Muscle of back (tissue), 13 donors: ENCODE measurements at places on chromosomes 12 and 14.

DNA sequence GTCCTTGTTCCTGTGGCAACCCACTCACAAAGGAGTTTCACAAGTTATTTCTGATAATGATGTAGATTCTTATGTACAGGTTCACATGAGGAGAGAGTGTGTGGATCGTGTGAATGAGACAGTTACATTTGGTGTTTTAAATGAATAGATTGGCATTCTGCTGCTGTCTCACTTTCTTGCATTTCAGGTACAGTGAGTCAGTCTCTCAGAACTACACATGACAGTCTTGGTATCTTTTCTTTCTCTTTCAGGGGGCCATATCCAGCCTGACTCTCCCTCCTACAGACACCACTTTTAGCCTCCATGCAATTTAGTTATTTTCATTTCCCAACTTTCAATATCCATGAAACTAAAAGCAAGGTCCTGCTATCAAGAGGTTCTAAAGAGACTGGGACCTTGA lies 19.9 kb upstream of the TMTC2 start:
- no peak for DNase-seq

- no peak for DNase-seq
Observed at GRCh38 chr14:51873221-51873893, 12.9 kb downstream of the GNG2 start.

DNA sequence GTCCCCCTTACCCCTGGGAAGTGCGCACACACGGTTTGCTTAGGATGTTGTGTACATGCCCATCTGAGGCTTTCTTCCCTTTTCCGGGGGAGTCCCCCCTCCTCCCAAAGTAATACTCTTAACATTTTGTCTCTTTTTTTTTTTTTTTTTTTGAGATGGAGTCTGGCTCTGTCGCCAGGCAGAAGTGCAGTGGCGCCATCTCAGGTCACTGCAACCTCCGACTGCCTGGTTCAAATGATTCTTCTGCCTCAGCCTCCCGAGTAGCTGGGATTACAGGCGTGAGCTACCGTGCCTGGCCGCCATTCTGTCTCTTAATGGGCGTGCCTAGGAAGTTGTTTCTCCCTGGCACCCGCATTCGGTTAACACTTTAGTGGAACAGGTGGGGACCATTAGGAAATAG lies 4.5 kb upstream of the GMFB start:
- no peak for DNase-seq

DNA sequence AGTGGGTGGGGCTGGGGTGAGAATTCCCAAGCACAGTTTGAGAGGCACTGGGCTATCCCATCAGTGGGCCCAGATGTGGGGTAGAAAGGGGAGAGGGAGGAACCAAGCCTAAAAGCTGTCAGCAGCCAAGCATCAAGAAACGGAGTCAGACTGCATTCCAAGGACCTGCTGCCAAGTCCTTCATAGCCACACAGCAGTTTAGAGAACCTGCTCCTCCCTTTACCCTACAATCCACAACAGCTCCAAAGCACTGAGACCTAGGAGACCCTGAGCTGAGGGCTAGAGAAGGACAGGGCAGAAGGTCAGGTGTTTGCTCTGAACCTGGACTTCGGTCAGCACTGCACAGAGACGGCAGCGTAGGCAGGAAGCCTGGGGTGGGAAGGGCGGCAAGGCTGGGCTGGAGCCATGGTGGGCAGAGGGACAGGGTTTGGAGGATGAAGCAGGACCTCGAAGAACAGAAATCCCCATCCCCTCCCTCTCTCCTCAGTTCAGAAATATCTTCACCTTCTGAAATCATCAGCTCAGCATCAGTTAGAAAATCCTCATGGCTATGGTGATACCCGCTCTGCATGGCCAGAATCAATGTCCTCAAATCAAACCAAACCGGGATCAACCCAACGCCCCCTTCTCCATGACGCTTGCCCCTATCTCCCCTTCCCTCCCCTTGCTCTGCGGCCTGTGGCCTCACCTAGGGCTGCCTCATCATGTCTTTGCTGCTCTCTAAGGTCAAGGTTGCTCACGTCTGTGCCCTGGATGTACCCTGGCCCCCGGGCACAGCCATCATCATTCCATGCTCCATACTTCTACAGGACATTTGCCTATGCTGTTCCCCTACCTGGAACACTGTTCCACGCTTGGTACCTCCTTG lies 12.9 kb upstream of the SERPINA4 start:
- no peak for DNase-seq

GRCh38 chr12:66127650-66128049 lies 2.9 kb downstream of the LLPH start:
- DNase-seq, result no peak

- no peak for DNase-seq
Observed at GRCh38 chr12:107832441-107832840, 57.9 kb downstream of the ASCL4 start.

DNA sequence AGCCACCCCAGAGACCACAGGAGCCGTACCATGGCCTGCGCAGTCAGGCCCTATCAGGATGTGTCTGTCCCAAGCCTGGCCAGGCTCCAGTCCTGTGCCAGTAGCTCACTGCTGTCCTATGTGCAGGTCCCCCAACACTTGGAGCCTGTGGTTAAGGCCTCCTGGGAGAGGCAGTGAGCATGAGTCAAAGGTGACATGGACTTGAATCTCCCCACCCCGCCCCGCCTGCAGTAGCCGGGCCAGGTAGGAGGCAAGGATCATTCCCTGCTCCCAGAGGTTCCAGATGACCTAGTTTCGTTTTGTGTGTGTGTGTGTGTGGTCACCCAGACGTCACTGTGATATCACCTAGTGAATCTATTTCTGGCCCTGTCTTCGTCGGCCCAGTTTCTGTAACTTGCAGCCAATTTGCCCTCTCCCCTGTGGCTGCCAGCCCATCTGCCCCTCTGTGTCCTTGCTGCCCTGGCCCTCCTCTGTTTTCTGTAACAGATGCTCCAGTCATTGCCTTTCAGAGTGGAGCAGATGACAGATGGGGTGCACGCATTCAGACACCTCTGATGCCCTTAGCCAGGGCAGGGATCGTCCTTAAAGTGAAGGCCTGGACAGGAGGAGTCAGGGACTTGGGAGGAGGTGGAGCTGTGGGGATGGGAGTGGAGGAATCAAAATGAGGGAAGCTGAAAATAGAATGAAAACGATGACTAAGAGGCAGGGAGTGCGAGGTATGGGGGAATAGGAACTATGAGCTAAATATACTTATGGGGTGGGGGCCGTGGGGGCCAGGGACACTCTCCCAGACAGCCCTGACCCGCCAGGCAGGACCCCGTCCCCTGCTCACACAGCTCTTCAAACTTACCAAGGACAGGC lies 37.4 kb downstream of the SLC6A12 start:
- DNase-seq, result peak; percentile 25

DNA sequence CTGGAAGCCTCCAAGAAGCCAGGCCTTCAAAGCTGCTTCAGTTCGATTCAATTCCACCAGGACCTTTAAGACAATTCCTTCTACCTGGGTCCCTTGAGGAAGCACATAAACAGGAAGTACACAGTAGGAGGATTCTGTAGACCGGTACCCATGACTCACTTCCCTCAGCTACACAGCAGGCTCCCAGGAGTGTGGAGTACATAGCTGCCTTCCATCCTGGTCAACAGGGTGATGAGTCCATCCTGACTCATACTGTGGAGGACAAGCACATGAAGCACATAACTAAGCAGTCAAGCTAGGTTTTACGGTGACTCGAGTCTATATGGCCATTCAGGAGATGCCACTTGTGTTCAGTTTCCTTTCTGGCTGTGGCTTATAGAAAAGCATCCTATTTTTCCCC lies 197.6 kb upstream of the RBM19 start:
- no peak for DNase-seq

- DNase-seq, result no peak
Observed at GRCh38 chr12:118337194-118337838, 35.4 kb downstream of the TAOK3 start.

DNA sequence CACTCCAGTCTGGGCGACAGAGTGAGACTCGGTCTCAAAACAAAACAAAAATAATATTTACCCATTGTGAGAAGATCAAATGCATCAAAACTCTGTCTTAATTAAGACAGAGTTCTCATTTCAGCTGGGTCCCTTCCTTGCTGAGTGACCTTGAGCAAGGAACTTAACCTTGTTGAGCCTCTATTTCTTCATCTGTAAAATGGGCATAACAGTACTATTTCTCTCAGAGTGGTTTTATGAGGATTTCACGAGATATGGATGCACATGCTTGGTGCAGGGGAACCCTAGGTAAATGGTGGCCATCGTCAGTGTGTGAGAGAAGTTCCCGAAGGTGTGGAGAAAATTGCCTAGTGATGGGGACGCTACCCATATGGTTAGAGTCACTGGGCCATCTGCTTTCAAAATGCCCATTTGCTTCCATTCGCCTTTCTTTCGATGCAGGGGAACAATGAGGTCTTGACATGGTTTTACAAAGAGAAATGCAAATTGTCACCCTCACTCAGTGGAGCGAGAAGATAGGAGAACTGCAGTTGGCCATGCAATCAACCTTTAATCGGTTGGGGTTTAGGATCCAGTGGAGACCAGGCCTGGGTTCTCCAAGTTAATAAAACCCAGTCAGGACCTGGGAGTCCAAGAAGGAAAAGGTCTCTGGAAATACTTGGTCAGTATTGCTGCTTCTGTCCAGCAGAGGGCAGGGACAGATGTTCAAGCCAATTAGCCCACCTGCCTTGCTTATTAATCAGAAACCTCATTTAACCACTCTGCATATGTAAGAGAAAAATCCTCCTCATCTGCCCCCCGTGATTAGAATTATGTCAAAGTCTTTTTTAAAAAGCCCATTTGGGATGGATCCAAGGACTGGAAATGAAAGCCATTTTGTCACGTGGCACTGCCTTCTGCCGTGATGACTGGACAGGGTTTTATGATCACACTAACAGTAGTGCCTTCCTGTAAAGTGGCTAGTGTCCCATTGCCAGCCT lies 37.2 kb downstream of the CFAP251 start:
- no peak for DNase-seq

DNA sequence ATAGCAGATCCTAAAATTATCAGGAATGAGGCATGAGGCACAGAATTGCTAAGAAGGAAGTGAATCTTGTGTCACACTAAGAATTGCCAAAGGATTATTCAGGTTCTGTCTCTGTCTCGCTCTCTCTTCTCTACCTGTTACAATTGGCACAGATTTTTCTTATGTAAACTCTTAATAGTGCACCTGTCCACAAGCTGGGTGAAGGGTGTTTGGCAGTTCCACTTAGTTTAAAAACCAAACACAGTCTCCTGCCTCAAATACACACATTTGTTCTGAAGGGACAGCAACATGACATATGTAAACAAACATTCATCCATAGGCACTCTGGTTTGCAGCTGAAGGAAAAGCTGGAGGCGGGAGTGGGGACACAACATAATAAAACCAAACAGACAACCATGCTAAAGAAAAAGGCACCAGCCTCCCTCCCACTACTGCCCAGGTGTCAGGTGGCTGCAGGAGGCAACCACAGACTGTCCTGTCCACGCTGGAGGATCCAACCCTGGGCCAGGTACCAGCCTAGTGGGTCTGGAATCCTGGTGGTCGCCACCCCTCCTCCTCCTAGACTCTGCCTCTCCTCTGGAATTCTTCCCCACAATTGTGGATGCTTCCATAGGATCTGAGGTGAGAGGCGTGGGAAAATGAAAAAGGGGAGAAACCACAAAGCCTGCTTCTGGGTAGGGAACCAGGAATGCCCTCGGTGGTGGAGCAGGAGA lies 81.2 kb downstream of the TMEM260 start:
- no peak for DNase-seq

DNA sequence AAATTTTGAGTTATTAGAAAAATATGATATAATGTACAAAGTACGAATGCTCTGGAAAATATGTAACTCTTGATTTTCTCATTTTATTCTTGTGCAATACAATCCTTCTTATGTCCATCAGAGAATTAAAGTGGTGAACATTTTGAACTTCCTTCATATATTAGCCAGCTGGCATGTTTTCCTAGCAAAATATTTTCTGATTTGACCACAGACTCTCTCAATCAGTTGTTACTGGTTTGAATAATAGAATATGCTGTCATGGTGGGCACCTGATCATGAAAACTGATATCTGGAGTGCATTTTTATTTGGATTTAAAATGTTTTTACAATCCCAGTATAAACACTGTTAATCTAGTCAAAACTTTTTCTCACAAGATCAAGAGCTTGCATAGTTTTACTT lies 24.2 kb downstream of the PARPBP start:
- no peak for DNase-seq

- DNase-seq, result peak; percentile 9
Observed at GRCh38 chr14:21868442-21869046, 194.9 kb upstream of the OR4E1 start.

GRCh38 chr12:113358381-113359132 lies at the start of gene PLBD2:
TSS of gene PLBD2 (plus strand) at chr12:113358587. CDS start at chr12:113358601, 14 bp downstream.
- peak; percentile 94 for DNase-seq

GRCh38 chr12:122834104-122834920 lies 945 bp upstream of the HIP1R start:
- peak; percentile 47 for DNase-seq

- no peak for DNase-seq
Observed at GRCh38 chr14:34059037-34059924, 108.4 kb upstream of the EGLN3 start.

GRCh38 chr12:112591488-112591887 lies 172.7 kb downstream of the PTPN11 start:
- no peak for DNase-seq

GRCh38 chr12:49200919-49201594 lies 12.2 kb upstream of the TUBA1A start:
- DNase-seq, result peak; percentile 87

DNA sequence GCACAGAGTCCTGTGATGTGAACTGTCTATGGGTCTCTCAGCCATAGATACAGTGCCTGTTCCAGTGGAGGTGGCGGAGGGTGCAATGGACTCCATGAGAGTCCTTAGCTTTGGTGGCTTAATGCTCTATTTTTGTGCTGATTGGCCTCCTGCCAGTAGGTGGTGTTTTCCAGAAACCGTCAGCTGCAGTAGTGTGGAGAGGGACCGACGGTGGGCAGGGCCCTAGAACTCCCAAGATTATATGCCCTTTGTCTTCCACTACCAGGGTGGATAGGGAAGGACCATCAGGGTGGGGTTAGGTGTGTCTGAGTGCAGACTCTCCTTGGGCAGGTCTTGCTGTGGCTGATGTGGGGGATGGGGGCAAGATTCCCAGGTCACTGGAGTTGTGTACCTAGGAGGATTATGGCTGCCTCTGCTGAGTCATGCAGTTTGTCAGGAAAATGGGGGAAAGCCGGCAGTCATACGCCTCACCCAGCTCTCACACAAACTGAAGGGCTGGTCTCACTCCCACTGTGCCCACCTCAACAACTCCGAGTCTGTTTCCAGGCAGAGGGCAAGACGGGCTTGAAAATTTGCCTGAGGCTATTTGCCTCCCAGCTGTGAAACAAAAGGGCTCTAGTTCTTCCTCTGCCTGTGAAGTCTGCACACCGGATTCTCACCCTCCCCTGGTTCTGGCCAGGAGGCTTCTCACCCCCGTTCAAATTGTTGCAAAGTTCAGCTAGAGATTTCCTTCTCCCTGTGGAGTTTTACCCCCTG lies 24.9 kb upstream of the ZDHHC17 start:
- no peak for DNase-seq

- no peak for DNase-seq
Observed at GRCh38 chr12:56529656-56530055, 8.0 kb downstream of the RBMS2 start.

GRCh38 chr14:101354726-101355125 lies 206.6 kb upstream of the DIO3 start:
- DNase-seq, result no peak

- no peak for DNase-seq
Observed at GRCh38 chr12:76866151-76866567, 12.7 kb downstream of the CSRP2 start.
